MG63 (cell line): ENCODE measurements at places on chromosomes 2 and 18. TPM values are rescaled to one million over a fixed set of nuclear protein-coding genes. Genes with fewer than 3 reads are reported as not detected.

- DNase-seq: peak; percentile 80
Observed at GRCh38 chr2:118013724-118014491, at the start of gene CCDC93. Gene CCDC93, minus strand, starts transcription at chr2:118014070. Its CDS starts 75 bp downstream, at chr2:118013995.

DNA sequence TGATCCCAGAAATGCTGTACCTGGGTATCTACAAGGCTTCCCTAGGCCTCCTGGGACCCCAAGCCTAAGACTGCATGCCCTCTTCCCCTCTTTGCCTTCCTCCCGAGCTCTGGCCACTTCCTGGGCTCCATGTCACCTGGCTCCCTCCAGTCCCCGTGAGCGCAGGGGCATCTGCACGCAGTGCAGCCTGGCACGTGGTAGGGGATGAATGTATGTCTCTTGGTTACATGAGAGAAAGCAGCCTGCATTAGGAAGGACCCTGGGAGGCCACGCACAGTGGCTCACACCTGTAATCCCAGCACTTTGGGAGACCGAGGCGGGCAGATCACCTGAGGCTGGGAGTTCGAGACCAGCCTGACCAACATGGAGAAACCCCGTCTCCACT, 15.8 kb downstream of the PASK start:
- no peak for DNase-seq

- no peak for DNase-seq
Observed at GRCh38 chr2:217261452-217261851, 401.6 kb upstream of the TNP1 start.

DNA sequence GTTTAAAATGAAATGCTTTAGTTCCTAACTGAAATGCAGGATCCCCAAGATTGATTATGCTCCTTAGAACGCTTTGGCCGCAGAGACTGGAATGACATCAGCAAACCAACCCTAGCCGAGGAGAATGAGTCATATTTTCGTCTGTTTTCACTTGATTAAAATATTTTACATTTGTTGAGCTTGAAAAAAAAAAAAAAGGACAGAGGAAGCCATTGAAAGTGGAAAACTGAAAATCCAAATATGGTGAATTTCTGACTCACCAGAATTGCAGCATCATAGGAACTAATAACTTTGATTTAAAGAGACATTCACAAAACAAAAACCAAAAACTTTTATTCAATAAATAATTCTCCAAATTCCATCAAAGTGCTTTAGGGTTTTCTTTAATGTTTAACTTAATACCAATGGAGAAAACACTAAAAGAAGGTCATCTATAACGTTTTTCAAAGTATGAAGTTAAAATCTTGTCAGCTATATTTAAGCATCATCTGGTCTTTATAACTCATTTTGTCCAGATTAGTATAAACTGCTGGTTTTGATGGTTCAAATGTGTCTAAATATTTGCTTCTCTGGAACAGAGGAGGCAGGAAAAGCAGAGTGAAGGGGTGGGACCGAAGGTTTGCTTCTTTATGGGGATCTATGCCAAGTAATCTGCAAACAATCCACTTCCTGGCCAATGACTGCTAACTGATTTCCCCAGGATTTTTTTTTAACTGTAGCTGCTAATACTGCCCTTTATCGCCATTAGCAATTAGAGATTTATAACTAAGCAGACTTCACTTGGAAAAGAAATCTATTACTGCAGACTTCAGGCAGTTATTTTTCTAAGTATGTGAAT, 30.9 kb upstream of the COL5A2 start:
- DNase-seq: peak; percentile 76

DNA sequence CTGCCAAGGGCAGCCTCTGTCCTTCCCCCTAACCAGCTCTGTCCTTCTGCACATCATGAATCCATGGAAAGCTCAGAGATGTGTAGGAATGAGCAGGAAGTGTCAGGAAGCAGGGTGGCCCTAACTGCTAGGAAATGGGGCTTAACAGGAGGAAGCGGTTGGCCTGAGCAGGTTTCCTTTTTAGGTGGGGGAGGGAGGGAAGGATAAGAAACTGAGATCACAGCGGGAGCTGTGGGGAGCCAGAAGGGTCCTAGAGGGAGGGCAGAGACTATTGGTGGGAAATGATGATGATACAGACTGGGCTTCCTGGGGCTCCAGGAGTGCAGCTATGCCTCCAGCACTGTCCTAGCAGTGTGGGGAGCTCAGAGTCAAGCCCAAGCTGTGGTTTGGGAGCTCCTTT, 182.0 kb downstream of the SH3BP4 start:
- DNase-seq: no peak

- no peak for DNase-seq
Observed at GRCh38 chr18:44197832-44198611, 482.7 kb upstream of the SETBP1 start.

GRCh38 chr2:235277485-235277884, 216.4 kb upstream of the AGAP1 start:
- no peak for DNase-seq

NT5C1B gene
- not detected in 2 replicates for total RNA-seq

NEU2 gene
- total RNA-seq: not detected in 2 replicates

KCNS3 gene
- total RNA-seq: 5.2 and 10.7 TPM in 2 replicates

FMNL2 gene
- 11.1 and 11.6 TPM in 2 replicates for total RNA-seq
